ENCODE measurements at places on chromosomes 2 and 18.

DNA sequence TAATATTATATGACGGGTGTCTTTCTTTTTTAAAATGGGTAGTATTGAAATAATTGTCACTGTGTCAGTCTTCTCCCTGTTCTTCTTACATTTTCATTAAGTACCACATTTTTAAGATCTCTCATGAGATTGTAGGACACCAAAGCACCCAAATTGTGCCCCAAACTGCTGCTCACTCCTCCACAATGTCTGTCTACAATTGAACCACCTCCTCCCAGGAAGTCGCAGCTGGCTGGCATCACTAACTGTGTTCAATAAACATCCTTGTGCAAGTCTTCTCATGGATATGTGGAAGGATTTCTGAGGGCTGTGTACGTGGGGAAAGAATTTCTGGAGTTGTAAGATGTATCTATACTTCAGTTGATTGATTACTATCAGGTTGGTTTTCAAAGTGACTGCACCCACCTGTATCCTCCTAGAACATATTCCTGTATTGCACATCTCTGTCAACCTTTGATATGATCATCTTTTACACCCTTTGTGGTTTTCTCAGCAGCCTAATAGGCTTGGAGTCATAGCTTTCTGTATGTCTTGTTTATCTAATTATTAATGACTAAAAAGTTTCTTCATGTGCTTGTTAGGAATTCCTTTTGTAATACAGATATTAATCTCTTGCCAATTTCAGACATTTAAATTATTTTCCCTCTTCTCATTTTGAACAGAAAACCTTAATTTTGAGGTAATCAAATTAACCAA, 774.9 kb downstream of the RNF144A start:
- DNase-seq = peak; percentile 2

GRCh38 chr2:101781791-101782426, 84.4 kb downstream of the MAP4K4 start:
- DNase-seq = no peak

DNA sequence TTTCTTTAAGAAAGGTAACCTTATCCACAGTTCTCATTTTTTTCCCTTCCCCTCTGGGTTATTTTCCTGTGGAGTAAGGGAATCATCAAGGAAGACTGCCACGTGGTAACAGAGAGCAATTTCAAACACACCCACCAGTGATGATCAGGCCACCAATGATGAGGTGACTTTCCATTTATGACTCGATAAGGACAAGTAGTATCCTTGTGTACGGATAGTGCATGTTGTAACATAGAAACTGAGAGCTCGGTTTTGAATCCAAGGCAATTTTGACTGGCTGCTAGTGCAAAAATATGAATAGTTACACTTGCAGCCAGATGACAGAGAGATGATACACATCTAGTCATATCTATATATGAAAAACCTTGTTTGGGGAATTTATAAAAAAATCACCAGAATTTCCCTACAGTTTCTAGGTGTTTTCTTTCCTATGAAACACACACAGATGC, 143.6 kb upstream of the TCF4 start:
- peak; percentile 43 for DNase-seq

- DNase-seq = peak; percentile 69
These were observed 143.7 kb downstream of the IRS1 start for GRCh38 chr2:226655871-226656270.

- DNase-seq = no peak
These were observed 197.3 kb downstream of the CELF4 start for GRCh38 chr18:37368110-37368954.

DNA sequence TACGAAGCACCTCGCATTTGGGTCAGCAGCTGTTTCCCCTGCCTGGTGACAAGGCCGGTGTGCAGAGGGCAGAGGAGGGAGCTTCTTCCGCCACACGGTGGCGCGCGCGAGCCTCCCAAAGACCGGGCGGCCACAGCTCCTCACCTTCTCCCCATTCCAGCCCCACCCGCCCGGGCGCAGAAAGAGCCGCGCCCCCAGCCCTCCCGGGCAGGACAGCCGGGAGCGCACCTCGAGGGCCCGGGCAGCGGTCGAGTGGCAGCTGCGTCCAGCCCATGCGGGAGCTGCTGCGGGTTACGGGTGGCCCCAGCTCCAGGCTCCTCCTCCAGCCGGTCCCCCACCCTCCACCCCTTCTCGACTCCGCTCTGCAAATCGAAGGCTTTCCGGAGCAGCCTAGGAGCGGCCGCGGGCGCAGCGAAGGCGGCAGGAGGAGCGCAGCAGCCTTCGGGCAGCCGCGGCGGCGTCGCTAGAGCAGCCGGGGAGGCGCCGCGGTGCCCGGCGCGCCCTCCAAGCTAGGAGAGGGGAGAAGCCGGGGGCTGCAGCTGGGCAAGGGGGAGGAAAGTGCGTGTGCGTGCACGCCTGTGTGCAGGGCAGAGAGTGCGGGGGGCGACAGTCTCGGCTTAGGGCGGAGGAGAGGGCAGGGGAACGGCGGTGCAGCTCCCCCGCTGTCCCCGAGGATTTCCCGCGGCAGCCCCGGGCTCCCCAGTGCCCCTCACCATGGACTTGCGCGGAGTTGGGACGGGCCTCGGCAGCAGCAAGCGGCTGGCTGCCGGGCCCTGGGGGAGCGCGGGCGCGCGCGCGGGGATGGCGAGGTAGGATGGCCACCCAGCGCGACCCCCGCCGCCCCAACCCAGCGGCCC, at the start of gene CCDC85A:
Gene CCDC85A (plus strand): TSS at position 348 of the 857 bp plus-strand sequence. CDS start 635 bp downstream, outside the sequence.
- peak; percentile 87 for DNase-seq

DNA sequence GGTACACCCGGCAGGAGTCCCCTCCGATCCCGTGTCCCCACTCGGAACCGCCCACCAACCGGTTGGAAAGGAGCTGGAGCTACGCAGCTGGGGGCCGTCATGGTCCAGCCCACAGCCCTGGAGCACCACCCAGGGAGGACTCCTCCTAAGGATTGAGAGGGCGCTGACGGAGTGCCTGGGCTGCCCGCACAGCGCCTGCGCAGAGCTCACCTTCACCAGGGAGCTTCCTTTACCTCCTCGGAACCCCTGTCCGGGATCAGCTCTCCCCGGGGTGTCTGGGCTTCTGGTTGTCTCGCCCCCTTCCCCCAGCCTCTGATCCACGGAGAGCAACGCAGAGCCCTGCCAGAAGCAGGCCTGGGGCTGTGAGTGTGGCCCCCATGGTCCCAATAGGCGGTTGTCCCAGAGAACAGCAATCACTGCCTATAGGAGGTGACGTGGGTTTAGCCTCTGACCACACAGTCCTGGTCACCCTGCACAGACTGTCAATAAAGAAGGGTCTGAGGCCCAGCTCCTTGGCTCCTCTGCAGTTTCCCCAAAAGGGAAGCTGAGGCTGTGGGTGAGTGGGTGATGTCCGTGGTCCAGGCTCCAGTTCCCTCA, 14.6 kb downstream of the ALPG start:
- DNase-seq = no peak

GRCh38 chr2:126766969-126767296, 111.0 kb downstream of the GYPC start:
- DNase-seq = no peak

DNA sequence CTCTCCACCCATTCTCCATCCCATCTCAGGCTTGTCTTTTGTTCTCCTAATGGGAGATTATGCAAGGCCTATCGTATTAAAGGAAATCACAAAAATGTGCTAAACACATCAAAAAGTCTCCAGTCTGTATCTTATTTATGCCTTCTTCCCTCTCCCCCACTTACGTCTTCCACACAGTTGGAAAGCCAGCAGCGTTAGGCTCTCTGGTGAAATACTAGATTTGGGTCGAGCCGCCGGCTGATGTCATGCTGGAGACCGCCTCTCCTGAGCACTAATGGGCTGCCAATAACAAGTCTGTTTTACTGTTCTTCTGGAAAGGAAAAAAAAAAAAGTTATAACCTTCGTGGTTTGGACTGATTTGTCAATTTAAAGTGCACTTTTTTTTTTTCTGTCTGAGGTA, 182.7 kb upstream of the SIX2 start:
- DNase-seq = peak; percentile 89

GRCh38 chr2:47043142-47043890, 111.8 kb downstream of the STPG4 start:
- DNase-seq = peak; percentile 90

GRCh38 chr18:62258093-62258492, 67.0 kb upstream of the TNFRSF11A start:
- no peak for DNase-seq

DNA sequence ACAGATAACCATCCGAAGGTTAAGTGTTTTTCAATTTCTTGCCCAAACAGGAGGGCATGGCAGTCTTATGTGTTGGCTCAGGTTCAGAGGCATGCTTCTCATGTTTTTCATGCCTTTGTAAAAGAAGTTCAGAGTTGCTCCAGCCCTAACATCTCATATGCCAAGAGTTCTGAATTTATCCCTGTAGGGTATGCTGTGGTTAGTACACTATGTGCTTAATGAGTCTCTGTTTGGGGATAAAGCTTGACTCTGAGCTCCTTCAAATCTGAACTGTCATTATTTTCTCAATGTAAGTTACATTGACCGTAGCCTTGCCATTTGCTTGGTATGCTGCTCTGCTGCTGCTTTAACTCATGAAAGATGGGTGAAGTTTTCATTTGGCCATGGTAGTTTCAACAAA, 67.9 kb upstream of the PNPT1 start:
- peak; percentile 87 for DNase-seq

GRCh38 chr2:238114851-238115660, 14.9 kb downstream of the ESPNL start:
- no peak for DNase-seq

GRCh38 chr2:43853141-43854081, 14.6 kb downstream of the ABCG8 start:
- DNase-seq = no peak

GRCh38 chr2:240831594-240832204, 11.7 kb upstream of the KIF1A start:
- no peak for DNase-seq

DNA sequence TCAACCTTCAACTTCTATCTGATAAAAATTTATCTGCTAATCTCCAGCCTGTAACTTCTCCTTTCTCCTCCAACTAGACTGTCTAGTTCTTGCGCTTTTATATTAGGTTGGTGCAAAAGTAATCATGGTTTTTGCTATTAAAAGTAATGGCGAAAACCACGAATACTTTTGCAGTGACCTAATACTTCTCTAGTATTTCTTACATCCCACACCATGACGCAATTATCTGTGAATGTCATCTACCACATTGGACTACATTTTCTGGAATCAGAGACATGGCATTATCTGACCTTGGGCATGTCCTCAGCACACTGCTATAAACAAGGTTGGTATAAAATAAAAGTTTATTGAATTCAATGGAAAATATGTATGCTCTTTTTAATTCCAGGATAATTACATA, 370.2 kb upstream of the LYPD1 start:
- no peak for DNase-seq

DNA sequence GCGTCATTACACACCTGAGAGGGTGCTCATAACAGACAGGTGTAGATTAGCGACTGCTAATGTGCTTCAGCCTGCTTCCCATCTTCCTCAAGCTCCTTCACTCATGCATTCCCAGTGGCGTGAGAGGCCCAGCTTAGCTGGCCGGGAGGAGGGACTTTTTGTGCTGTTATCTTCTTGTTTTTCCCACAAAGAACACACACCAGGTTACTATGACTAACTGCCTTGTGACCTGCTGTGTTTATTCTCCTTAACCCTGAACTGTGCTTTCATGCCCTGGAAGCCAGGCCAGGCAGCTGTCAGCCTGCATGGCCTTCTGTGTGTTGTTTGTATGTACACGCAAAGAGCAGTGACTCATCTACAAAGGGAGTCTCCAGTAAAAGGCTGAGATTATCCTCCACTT, 143.8 kb downstream of the PIEZO2 start:
- DNase-seq = peak; percentile 86

DNA sequence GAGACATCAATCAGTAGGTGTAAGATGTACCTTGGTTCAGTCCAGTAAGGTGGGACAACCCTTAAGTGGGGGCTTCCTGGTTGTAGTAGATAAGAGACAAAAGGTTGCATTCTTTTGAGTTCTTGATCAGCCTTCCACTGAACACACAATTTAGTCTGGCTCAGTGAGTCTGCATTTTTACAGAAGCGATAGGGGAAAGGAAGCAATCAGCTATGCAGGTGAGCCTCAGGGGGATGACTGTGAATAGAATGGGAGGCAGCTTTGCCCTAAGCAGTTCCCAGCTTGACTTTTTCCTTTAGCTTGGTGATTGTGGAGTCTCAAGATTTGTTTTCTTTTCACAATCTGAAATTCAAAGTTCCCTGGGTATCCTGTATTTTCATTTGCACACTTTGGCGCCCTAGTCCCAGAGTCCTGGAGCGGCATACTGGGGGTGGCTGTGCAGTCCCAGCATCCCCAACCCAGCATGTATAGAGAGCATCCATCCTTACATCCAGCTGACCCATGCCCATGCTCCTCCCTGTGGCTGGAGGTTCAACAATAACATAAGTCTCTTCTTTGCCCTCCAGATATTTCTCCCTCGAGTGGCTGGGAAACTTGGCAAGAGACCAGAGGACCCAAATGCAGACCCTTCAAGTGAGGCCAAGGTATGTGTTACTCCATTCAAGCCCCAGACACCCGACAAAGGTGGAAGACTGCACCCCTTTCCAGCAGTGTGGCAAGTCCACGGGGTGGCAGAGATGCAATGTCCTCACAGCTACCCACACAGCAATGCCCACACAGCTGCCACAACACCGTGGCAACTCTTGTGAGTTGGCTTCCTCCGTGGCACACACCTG, 20.1 kb upstream of the PRLH start:
- no peak for DNase-seq

- no peak for DNase-seq
These were observed 74.2 kb downstream of the VWA3B start for GRCh38 chr2:98161186-98161585.

- DNase-seq = no peak
These were observed 17.3 kb downstream of the BOLA3 start for GRCh38 chr2:74130211-74130995.

GRCh38 chr18:25262920-25263319, 89.0 kb downstream of the ZNF521 start:
- DNase-seq = no peak

DNA sequence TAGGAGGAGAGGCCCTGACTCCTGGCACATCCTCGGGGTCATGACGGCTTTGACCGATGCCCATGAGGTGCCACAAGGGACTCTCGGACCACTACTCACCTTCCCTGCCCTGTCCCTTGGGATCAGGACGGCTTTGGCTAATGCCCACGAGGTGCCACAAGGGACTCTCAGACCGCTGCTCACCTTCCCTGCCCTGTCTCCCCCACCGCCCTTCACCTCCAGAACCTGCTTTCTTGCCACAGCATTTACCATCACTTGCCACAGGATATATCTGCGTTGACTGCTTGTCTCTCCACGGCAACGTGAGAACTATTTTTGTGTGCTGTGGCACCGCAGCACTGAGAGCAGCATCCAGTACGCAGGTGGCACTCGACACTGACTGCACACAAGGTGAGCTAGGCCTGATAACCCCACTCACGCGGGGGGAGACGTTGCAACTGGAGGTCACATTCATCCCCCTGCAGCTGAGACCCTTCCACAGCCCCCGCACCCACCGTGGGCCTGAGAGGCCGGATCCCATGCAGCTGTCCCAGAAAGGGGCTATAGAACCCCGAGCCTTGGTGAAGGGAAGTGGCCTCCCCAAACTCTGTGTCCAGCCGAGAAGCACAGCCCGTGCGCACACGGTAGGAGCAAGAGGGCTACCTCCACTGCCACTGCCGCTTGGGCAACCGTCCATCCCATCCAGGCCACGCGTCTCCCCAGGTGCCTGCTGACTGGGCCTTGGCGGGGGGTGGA, 47.5 kb downstream of the ANO7 start:
- no peak for DNase-seq

- DNase-seq = no peak
These were observed 17.1 kb downstream of the RAMP1 start for GRCh38 chr2:237876532-237876931.

- no peak for DNase-seq
These were observed 30.1 kb downstream of the HS1BP3 start for GRCh38 chr2:20620696-20621365.

All from cardiac fibroblast (primary cell).